Tongue (tissue), 3 donors: ENCODE measurements at places on chromosomes 16 and 17.

DNA sequence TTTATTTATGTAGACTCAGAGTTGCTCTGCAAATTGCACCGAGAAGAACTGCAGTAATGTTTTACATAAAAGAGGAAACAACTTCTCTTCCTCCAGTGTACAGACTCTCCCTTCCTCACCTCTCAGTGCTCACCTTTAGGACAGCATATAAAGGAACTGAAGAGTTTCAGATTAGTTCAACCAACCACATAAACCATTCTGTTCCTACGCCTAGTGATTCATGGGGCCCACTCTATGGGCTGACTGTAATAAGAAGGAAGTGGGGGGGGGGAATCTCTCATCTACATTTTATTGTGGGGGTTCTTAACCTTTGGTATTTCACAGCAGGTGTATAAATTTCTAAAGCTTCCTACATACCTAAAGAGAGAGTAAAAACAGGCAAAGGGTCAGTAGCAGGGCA is 18.3 kb downstream of the ZSWIM7 start:
- DNase-seq: no peak

GRCh38 chr17:29140631-29141513 is 39.3 kb downstream of the MYO18A start:
- DNase-seq: peak; percentile 93

DNA sequence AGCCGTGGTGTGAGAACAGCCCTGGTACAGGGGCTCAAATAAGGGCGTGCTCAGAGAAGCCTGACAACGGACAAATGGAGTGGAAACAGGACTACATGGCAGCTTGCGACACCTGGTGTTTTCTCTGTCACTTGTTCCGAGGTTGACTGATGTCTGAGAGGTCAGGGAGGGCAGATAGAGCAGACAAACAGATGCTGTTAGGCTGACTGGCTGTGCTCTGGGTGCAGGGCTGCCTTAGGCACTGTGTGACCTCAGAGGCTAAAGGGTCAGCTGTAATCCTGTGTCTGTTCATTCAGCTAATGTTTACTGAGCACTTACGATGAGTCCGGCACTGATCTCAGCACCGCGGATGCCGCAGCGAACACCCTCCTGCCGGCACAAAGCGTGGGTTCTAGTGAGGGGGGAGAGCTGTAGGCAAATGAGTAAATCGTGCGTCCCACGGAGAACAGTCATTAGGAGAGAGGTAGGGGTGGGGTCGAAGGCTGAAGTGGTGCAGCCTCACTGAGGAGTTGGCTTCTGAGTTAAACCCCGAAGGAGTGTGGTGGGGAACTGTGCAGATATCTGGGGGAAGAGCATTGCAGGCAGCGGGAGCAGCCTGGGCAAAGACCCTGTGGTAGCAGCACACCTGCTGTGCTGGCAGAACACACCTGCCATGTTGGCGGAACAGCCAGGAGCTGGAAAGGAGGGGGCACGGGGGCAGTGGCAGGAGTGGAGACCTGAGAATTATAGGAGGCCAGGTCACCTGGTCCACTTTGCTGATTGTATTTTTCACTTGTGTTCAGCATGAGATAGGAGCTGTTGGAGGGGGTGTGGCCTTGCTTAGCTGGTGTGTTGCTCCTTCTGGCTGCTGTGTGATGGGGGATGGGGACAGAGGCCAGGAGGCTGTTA is 35.0 kb downstream of the GPT2 start:
- DNase-seq: no peak

GRCh38 chr17:45942284-45942683 is 47.9 kb downstream of the MAPT start:
- DNase-seq: peak; percentile 38

DNA sequence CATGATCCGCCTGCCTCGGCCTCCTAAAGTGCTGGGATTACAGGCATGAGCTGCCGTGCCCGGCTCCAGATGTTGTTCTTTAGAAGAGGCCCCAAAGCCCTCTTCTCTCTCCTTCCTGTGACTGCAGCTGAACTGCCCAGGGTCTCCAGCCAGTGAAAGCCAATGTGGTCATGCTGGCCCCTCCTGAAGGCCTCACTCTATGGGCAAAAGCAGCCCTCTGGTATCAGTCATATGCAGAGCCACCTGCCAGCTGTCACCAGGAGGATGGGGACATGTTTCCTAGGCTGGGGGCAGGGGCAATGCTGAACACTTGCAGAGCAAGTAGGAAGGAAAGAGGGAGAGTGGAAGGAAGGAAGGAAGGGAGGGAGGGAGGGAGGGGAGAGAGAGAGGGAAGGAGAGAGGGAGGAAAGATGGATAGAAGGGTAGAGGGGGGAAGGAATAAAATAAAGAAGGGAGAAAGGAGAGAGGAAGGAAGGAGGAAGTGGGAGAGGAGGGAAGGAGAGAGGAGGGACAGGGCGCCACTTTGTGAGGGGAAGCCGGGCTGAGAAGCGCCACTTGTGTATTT is 36.0 kb downstream of the SOCS3 start:
- peak; percentile 86 for DNase-seq

DNA sequence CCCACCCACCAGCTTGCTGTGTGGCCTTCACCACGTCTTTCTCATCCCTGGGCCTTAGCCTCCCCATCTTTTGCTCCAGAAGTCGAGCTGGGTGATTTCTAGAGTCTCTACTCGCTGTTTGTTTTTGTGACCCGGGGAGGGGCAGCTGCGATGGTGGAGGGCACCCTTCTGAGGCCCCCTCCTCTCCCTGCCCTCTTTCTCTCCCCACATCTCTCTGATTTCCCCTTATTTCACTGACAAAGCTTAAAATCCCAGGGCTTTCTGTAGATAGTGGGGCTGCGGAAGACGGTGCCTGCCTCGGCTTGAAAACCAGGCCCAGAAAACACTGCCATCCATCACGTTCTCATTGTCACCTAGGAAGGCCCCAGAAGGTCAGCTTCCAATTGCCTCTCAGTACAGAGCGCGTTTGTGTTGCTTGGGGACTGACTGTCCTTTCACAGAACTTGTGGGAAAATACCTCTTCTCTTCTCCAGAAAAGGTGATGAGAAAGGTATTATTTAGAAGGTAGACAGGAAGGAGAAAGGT is 95.1 kb downstream of the NTN1 start:
- no peak for DNase-seq

DNA sequence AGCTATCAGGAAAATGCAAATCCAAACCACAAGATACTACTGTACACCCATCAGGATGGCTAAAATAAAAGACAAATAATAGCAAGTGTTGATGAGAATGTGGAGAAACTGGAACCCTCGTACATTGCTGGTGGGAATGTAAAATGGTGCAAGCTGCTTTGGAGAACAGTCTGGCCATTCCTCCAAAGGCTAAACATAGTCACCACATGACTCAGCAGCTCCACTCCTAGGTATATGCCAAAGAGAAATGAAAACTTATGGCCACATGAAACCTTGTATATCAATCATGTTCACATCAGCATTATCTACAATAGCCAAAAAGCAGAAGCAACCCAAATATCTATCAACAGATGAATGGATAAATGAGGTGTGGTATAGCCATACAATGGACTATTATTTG is 28.5 kb downstream of the VAC14 start:
- DNase-seq: no peak

GRCh38 chr16:25966172-25967097 is 274.7 kb downstream of the HS3ST4 start:
- no peak for DNase-seq

GRCh38 chr16:64254443-64255367 is 867.2 kb downstream of the CDH11 start:
- no peak for DNase-seq

- DNase-seq: no peak
Observed at GRCh38 chr17:13351046-13351445, 250.7 kb downstream of the HS3ST3A1 start.

DNA sequence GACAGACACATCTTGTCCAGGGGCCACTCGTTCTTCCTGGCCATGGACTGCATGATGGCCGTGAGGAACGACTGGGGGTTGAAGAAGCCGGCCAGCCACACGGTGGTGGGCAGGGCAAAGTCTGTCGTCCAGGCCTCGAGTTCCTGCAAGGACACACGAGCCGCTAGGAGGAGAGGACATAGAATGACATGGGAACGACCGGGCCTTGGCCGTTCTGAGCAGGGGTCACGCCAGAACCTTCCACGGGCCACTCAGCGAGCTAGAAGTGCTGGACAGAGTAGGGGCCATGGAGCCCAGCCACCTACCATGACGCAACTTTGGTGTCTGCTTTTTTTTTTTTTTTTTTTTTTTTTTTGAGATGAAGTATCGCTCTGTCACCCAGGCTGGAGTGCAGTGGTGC is 47.0 kb downstream of the PGS1 start:
- no peak for DNase-seq

GRCh38 chr17:41446806-41447205 is 6.0 kb upstream of the KRT38 start:
- no peak for DNase-seq

DNA sequence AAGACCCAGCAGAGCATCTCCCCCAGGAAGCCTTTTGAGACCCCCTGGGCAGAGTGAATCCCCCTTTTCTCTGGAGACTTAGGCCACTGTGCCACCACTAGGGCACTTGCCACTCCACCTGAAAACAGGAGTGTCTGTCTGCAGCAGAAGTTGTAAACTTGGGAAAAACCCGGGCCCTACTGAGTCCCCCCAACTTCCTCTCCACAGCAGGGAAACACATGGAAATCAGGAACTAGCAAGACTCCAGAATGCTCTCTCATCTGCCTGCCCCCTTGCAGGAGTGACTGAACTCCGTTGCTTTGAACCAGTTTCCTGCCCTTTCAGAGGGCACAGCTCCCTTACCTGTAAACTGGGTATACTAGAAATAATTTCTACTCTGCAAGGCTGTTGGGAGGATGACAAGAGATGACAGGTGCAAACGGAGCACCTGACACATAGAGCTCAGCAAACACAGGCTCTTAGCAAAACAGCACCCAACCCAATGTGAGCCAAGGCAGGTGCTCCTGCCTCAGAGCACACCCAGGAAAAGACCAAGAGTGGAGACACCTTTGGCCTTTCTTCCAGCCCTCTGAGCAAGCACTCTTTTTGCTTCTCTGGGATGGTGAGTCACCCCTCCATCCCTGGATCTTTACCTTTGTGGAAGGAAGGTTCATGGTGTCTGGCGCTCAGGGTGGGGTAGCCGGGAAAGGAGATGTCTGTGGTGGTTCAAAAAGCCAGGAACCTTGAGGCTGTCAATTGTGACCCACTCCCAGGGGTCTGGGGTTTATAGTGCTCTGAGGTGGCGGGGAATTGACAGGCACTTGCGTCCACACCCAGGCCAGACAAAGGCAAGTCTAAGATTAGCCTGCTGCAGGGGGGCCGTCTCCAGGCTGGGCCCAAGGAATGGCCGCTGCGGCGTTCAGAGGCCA is at the start of gene HCRT:
TSS of gene HCRT (minus strand) at position 740 of the 908 bp plus-strand sequence. CDS start at position 653, 87 bp downstream.
- DNase-seq: no peak

DNA sequence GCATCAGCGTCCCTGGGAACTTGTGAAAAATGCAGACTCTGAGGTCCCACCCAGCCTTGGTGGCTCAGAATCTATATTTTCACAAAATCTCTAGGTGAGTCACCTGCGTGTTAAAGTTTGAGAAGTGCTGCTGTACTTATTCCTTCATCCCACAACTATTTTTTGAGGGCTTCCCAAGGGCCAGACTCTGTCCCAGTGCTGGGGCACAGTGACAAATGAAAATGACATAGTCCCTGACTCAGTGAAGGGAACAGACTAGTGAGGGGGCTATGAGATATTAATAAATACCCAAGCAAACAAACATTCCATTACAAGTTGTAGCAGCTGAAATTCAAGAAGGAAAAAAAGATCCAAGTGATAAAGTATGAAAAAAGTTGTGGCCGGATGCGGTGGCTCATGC is 9.9 kb upstream of the EMP2 start:
- DNase-seq: no peak

DNA sequence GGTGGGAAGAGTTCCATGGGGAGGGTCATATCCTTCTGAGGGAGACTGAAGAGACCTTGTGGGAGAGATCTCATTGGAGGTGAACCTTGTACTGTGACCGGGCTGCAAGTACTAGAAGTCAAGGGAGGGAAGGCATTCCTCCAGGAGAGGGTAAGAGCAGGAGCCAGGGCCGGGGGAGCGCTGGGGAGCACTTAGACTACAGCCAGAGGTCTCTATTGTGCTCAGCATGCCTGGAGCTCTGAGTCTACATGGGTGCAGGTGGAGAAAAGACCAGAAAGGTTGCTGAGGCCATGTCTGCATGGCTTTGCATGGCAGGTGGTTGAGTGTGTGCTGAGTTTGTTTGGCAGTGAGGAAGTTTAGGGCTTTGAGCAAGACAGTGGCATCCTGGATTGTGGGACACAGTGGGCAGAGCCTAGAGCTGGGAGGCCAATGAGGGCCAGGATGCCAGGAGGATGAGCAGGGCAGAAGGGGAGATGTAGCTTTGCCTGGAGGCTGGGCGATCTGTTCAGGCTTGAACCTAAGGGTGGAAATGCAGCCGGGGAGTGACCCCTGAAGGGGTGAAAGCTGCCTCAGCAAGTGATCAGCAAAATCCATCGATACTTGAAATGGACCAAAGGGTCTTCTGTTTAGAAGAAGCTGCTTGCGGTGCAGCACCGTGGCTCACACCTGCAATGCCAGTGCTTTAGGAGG is 317.4 kb upstream of the TNRC6C start:
- DNase-seq: no peak

GRCh38 chr16:84982434-84982833 is 28.9 kb downstream of the ZDHHC7 start:
- no peak for DNase-seq

DNA sequence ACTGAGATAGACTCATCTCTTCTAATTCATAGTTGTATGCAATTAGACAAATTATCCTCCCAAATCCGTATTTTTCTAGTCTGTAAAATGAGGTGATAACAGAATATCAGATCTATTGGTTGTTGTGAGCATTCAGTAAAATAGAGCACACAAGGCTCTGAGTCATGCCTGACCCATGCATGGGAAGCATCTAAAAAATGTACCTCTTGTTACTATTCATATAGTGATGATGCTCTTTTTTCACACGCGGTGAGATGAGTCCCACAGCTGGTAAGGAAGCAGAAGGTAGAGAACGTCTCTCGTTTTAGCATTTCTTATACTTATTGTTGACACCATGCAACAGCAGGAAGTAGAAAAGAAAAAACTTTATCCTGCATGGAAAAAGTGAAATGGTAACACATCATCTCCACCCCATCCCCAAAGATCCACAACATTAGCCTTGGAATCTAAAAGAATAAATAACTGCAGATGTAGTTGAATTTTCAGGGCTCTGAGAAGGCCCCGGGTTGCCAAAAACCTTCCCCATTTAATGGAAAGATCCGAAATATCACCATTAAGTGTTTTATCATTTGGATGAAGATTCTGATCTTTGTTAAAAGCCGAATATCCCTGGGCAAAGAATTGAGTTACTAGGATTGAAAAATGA is 215.6 kb downstream of the TMEM114 start:
- DNase-seq: no peak

DNA sequence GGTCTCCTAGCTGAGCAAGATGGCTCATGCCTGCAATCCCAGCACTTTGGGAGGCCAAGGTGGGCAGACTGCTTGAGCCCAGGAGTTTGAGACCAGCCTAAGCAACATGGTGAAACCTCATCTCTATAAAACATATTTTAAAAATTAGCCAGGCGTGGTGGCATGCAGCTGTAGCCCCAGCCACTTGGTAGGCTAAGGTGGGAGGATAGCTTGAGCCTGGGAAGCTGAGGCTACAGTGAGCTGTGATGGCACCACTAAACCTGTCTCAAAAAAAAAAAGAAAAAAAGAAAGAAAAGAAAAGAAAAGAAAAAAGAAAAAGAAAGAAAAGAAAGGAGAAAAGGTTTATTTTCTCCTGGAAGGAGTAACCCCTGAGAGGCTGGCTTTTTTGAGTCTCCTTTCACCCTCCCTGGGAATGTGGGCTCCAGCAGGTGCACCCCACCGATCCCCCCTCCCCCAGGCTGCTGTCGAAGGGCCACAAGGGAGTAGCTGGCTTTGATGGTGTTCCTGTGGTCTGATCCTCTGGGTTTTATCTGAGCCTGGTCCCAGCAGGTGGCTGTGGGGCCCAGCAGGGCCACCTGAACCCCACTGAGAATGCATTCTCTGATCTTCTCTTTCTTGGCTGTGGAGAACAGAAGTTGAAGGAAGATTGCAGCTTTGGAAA is 29.9 kb upstream of the TNRC6C start:
- no peak for DNase-seq
